ENCODE measurements at places on chromosomes 7 and 10. TPM values are rescaled to one million over a fixed set of nuclear protein-coding genes. Genes with fewer than 3 reads are reported as not detected.

Gene NUTM2A
- 5.7 TPM for polyA plus RNA-seq

Gene TUBB8
- not detected for polyA plus RNA-seq

Gene ZNF804B
- 0.05 TPM for polyA plus RNA-seq

Gene ZNF365
- 0.17 TPM for polyA plus RNA-seq

Gene HMX2
- polyA plus RNA-seq, result not detected

Gene GRB10
- polyA plus RNA-seq, result 12.1 TPM

Gene BRAF
- polyA plus RNA-seq, result 12.5 TPM

Gene CUZD1
- 1.3 TPM for polyA plus RNA-seq

Gene GPR15LG
- polyA plus RNA-seq, result not detected

Gene ARHGEF35
- polyA plus RNA-seq, result 2.1 TPM
